H7 (cell line): ENCODE measurements at places on chromosomes 13 and 19. TPM values are rescaled to one million over a fixed set of nuclear protein-coding genes. Genes with fewer than 3 reads are reported as not detected.

Gene FBN3
- total RNA-seq, result 13.7 and 15.9 TPM in 2 replicates

GRCh38 chr13:48302871-48303358, 636 bp upstream of the RB1 start:
- no peak for DNase-seq

Gene ANKRD24
- total RNA-seq, result 1.0 and 1.2 TPM in 2 replicates

DNA sequence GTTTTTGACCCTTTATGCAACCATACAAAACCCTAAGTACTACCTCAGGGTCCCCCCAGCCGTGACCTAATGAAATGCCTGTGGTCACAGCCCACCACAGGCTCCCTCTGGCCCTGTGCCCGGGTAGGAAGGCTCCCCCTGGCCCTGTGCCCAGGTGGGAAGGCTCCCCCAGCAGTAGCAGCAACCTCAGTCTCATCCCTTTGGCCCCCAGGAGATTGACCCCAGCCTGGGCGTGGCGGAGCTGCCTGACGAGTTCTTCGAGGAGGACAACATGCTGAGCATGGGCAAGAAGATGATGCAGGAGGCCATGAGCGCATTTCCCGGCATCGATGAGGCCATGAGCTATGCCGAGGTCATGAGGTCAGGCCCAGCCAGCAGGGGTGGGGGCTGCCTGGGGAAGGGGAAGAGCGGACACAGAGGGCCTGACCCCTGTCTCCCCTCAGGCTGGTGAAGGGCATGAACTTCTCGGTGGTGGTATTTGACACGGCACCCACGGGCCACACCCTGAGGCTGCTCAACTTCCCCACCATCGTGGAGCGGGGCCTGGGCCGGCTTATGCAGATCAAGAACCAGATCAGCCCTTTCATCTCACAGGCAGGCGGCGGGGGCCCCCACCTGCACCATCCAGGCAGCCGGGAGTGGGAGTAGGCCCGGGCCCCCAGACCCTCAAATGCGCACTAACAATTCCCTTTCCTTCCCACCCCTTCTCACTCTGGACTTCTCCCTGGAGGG, 6.3 kb upstream of the BEST2 start:
- peak; percentile 32 for DNase-seq
